ENCODE measurements at places on chromosomes 2 and 18. TPM values are rescaled to one million over a fixed set of nuclear protein-coding genes. Genes with fewer than 3 reads are reported as not detected.

GPAT2 gene
- total RNA-seq, result 3.6 TPM

DNA sequence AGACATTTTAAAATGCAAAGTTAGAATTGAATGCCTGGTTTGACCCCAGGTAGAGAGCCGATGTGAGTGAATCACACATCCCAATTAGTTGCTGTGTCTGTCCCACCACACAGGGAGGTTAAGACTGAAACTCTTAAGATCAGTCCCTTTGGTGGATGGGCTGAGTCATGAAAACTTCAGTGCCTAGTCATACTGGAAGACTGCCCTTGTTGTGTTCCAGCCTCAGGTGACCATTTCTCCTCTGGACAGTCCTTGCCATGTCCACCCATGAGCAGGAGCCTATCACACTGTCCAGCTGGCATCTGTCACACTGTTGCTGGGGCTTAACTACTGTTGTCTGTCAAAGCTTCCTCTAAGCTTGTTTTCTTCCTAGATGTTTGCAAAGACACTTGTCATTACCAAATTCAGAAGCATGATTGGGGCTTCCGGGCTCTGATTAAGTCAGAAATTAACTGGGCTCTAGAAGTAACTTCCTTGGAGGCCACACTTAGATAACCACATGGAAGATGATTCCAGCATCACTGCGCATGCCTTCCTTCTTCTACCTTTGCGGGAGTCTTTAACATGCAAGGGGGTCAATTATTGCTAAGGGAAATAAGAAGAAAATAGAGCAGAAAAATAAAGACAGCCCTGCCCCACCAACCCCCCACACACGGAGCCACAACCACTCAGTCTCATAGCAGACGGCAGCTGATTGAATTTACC, 21.3 kb downstream of the CYRIA start:
- no peak overlapping the region for H3K4me3 ChIP-seq
- H3K27ac ChIP-seq, result no peak overlapping the region
- no peaks in the 10 kb centered on the region for H3K36me3 ChIP-seq
- no peak for DNase-seq
- H3K4me1 ChIP-seq, result peaks cover 29% of the 10 kb centered on the region

GRCh38 chr2:7880566-7880965, 801.3 kb upstream of the ID2 start:
- DNase-seq, result no peak
- H3K4me3 ChIP-seq, result no peak overlapping the region
- no peaks in the 10 kb centered on the region for H3K4me1 ChIP-seq
- H3K36me3 ChIP-seq, result no peaks in the 10 kb centered on the region

DNA sequence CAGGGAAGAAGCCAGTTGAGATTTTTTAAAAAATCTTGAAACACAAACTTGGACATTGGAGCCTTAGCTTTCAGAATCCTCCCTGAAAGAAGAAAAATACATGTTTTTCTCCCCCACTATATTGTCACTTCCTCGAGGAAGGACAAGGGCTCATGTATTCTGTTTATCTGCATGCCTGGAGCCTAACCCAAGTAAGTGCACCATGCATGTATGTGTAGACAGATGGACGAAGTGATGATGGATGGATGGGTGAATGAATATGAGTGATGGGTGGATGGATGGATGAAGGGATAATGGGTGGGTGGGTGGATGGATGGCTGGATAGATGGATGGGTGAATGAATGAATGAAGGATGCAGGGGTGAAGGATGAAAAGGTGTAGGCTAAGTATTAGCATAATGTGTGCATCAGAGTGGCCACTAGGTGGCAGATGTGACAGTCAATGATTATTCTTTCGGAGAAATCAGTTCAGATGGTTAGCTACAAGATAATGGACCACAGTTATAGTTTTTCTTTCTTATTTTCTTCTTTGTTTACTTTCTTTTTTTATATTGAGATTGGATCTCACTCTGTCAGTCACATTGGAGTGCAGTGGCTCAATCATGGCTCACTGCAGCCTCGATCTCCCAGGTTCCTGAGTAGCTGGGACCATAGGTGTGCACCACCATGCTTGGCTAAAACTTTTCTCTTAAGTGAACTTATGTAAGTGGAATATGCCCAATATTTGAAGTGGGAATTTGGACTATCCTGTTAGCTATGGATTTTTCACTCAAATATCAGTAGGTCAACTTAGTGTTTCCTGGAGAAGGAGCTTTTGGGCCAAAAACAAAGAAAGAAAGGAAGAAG, 18.5 kb upstream of the CCDC93 start:
- H3K27me3 ChIP-seq, result peaks cover 16% of the 10 kb centered on the region
- peaks cover 8% of the 10 kb centered on the region for H3K4me1 ChIP-seq
- H3K27ac ChIP-seq, result no peak overlapping the region
- peak; percentile 65 for DNase-seq

DNA sequence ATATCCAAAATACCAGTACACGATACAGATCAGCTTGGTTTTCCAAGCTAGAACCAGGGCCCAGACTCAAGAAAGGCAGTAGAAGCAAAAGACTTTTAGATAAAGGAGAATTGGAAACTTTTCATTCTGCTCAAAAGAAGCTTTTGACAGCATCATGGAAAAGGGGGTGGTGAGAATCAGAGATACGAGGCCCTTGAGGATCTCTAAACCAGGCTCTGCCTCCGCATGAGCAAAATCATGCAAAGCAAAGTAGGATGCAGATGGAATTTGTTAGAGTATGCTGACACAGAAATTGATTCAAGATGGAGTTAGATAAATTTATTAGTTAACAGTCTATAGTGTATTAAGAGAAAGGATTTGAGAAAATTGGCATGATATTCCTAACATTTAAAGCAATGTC, 39.8 kb downstream of the FAM98A start:
- H3K27me3 ChIP-seq, result no peaks in the 10 kb centered on the region
- DNase-seq, result no peak
- no peak overlapping the region for H3K27ac ChIP-seq
- H3K36me3 ChIP-seq, result no peaks in the 10 kb centered on the region
- peaks cover 10% of the 10 kb centered on the region for H3K4me1 ChIP-seq

RAD51AP2 gene
- not detected for total RNA-seq

DNA sequence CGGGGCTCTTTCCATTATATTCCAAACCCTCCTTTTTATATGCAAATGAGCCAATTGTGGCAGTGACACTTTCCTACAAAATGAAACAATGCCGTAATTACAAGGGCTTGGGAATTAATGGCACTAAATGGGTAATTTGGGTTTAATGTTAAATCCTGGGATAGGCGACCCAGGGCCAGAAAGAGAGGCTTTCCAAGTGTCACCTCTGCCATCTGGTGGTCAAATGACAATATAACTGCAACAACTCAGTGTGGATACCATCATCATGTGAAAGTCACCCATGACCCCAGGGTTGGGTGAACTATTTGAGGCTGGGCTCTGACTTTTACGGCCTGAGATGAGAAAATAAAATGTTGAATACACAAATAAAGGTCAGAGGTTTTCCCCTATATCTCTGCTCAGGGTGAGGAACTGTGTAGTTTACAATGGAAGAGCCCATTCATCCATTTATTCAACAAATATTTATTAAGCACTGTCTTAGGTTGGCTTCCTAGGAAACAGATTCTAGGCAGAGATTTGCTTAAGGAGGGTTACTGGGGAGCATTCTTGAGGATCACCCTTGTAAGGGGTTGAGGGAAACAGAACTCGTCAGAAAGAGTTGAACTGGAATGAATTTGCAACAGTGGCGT, 13.6 kb upstream of the THADA start:
- no peak overlapping the region for H3K4me3 ChIP-seq
- peak; percentile 67 for DNase-seq
- no peak overlapping the region for H3K27ac ChIP-seq
- no peaks in the 10 kb centered on the region for H3K4me1 ChIP-seq
- no peaks in the 10 kb centered on the region for H3K36me3 ChIP-seq

RAB6C gene
- total RNA-seq, result not detected

DNA sequence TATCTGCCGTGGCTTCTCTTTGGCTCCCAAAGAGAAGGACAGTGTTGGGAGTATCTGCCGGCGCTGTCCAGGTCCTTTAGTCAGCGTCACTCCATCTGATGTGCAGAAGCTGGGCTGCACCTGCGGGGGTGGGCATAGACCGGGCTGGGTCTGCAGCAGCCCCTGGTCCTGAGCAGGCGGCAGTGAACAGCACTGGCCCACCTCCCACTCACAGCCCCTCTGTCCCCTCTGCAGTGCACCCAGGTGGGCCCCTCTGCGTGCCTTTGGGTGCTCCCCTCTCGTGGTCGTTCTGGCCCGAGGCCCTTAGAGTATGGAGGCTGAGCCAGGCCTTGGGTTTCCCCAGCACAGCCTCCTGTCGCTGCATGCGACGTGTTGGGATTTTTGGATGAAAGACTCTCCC, 95.7 kb downstream of the USP40 start:
- no peak for DNase-seq
- no peaks in the 10 kb centered on the region for H3K4me1 ChIP-seq
- H3K4me3 ChIP-seq, result no peak overlapping the region
- H3K36me3 ChIP-seq, result peaks cover 74% of the 10 kb centered on the region

DNA sequence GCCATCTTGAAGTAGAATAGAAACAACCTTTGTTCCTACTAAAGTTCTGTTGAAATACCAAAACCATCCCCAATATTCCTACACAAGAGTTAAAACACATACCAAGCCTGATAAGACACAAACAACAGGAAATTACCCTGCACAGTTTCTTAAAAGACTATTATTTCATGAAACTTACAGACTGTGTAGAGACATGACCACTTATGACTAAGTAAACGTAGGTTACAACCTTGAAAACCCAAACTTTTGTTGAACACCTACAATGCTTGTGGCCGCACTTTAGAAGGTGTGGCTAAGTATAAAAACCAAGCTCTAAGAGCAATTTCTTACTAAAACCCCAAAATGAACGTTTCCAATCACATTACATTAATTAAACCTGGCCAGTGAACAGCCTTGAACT, 2.0 kb downstream of the SMAD2 start:
- no peak overlapping the region for H3K27ac ChIP-seq
- no peak overlapping the region for H3K4me3 ChIP-seq
- no peaks in the 10 kb centered on the region for H3K36me3 ChIP-seq
- no peak for DNase-seq

ANKRD53 gene
- total RNA-seq, result 1.4 TPM

GRCh38 chr18:79476031-79476917, 80.5 kb downstream of the NFATC1 start:
- H3K4me3 ChIP-seq, result no peak overlapping the region
- H3K27me3 ChIP-seq, result no peaks in the 10 kb centered on the region
- no peak overlapping the region for H3K27ac ChIP-seq
- H3K4me1 ChIP-seq, result no peaks in the 10 kb centered on the region
- DNase-seq, result no peak

C2orf92 gene
- total RNA-seq, result 23.1 TPM

GRCh38 chr2:163348857-163349380, 386.9 kb downstream of the FIGN start:
- no peak overlapping the region for H3K4me3 ChIP-seq
- no peaks in the 10 kb centered on the region for H3K27me3 ChIP-seq
- no peaks in the 10 kb centered on the region for H3K36me3 ChIP-seq
- no peak overlapping the region for H3K27ac ChIP-seq
- peak; percentile 4 for DNase-seq

DNA sequence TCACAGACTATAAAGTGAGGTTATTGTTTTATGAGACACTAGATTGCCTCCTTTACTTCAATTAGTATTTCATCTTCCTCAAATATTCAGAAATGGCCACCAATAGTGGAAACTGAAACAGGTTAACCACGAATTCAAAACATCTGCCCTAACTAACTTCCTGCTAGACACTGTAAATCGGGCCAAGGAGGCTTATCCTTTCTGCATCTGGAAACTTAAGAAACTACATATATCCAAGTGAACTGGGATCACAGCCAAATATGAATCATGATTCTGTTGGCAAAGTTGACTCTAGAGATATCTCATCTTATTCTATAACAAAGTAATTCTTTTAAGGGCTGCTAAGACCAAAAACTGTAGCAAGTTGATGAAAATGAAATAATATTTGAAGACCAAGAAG, 136.6 kb upstream of the ZC3H15 start:
- no peaks in the 10 kb centered on the region for H3K4me1 ChIP-seq
- H3K27ac ChIP-seq, result no peak overlapping the region
- H3K27me3 ChIP-seq, result no peaks in the 10 kb centered on the region
- no peaks in the 10 kb centered on the region for H3K36me3 ChIP-seq
- no peak for DNase-seq

DNA sequence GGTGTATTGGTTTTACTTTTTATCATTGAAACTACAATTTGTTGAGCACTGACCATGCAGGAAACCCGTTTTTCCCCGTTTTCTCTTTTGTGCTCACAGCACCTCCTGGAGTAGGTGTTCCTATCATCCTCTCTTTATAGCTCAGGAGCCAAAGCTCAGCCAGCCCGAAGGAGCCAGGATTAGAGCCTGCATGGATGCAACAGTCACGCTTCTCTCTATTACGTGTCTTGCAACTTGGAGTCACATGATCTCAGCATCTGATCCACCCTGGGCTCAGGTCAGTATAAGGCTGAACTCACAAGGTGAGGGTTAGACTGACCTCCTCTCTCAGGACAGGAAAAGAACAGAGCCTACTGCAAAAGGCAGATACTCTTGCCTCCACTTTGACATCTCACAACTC, 150.5 kb downstream of the MBP start:
- H3K27ac ChIP-seq, result peak overlapping the region; percentile 86
- peaks cover 65% of the 10 kb centered on the region for H3K4me1 ChIP-seq
- no peaks in the 10 kb centered on the region for H3K36me3 ChIP-seq
- no peak overlapping the region for H3K4me3 ChIP-seq
- H3K27me3 ChIP-seq, result no peaks in the 10 kb centered on the region
- no peak for DNase-seq

DNA sequence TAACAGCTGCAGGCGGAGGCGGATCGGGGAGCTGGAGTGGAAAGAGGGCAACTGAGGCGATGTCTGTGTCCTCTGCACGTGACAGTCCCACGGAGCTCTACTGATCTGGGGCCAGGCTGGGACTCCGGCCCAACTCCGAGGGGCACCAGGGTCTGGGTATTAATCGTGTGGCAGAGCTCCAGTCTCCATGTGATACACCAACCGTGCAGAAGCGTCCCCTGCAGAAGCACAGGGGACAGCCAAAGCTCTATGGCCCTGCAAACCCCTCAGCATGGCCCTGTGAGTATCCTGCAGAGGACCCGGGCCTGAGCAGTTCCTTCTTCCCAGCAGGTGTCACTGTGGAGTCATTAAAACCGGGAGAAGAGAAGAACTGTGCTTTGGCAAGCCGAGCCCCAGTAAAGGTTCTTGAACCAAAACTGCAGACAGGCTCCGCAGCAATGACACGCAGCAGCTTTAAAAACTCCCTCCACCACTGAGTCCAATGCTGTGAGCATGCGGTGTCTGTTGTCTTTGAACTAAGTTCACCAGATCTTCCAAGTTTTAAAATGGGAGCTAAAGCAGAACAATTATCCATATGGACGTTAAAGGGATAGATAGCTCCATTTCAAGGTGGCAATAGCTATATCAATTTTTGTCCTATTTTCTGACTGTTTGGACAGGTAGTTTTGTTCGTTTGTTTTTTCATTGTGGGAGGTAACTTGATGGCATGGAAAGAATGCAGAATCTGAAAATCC, 79.4 kb downstream of the TMEM182 start:
- no peaks in the 10 kb centered on the region for H3K27me3 ChIP-seq
- H3K4me3 ChIP-seq, result no peak overlapping the region
- no peaks in the 10 kb centered on the region for H3K36me3 ChIP-seq
- peak; percentile 35 for DNase-seq

DNER gene
- total RNA-seq, result not detected

Data from B cell (primary cell).